ENCODE measurements at places on chromosomes 7 and 10.

- no peak for DNase-seq
Measured at GRCh38 chr10:95785942-95786669, 30.1 kb downstream of the ENTPD1 start.

DNA sequence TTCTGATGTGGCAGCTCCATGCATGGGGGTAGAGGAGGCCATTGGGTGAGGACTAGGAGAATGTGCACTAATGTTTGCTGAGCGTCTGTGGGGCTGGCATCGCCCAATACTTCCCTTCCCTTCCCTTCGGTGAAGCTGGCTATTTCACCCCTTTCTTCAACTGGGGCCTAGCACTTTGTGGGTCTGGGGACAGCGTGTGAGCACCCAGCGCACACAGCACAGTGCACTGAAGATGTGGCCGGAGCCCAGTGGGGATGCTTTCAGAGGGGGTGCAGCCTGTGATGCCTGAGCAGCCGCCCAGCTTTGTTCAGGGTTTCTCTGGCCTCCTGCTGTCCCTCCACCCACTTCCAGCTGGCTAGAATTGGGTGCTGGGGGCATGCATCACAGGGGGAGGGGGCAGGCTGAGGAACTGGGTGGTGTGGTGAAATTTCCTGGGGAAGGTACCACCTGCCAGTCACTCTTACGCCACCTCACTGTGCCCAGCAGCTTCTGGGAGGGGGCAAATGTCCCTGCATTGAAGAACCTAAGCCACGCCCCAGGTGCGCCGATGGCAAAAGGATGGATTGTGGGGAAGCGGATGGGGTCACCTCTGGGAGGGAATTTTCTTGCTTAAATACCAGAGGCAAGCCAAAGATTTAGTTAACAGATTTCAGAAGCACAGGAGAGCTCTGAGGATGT lies 45.5 kb downstream of the CLEC2L start:
- no peak for DNase-seq

GRCh38 chr7:72335561-72336381 lies 76.4 kb downstream of the CALN1 start:
- DNase-seq: no peak

- peak; percentile 34 for DNase-seq
Measured at GRCh38 chr7:10888861-10889260, 84.8 kb upstream of the PHF14 start.

DNA sequence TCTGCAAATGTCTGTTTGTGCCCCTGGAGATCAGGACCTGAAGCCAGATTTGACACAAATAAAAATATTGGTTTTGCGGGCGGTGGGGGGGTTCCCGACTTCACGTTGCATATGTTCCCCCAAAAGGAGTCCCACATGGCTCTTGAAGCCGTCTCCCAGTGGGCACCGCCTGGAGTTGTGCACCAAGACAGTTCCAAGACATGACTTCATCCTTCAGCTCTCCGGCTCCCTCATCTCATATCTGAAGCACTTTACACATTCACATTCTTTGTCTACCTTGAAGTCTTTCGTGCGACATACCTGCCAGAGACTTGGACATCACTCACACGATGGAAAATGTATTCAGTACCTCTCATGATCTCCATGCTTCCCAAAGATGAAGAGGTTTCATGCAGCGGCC lies 362.8 kb upstream of the FOXK1 start:
- no peak for DNase-seq

DNA sequence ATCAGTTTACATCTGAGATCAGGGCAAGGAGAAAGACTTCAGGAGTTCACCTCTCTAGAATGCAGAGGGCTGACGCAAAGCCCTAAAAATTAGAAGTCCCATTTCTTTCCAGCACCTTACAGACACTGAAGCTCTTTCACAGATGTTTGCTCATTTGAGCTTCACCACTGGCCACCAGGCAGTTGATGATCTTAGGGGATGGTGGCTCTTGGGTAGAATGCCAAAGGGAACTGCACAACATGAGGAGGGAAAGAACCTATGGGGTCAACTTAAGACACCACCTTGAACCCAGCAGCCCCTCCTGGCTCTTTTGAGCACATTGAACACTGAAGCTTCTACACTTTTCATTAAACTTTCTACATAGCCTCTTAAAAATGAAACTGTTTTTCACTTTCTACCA lies 390.3 kb upstream of the CELF2 start:
- no peak for DNase-seq

GRCh38 chr10:102310361-102311024 lies 65.2 kb downstream of the GBF1 start:
- no peak for DNase-seq

- no peak for DNase-seq
Measured at GRCh38 chr10:22427101-22427500, 81.8 kb downstream of the SPAG6 start.

DNA sequence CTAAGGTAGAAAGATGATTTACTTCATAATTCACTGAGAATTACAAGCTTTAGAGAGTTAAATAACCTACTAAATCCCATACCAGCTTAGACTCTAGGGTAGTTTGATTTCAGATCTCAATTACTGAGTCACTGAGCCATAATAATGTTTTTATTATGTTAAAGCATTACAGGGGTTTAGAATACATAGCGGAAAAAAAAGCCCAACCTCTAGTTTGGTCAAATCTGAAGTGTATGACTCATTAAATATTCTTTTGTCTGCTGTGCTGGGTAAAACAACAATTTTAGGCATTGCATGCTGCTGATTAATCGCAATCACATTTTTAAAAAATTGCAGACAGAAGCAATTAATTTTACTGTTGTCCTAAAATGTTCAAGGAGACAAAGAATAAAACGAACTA lies 48.5 kb downstream of the MALRD1 start:
- no peak for DNase-seq

DNA sequence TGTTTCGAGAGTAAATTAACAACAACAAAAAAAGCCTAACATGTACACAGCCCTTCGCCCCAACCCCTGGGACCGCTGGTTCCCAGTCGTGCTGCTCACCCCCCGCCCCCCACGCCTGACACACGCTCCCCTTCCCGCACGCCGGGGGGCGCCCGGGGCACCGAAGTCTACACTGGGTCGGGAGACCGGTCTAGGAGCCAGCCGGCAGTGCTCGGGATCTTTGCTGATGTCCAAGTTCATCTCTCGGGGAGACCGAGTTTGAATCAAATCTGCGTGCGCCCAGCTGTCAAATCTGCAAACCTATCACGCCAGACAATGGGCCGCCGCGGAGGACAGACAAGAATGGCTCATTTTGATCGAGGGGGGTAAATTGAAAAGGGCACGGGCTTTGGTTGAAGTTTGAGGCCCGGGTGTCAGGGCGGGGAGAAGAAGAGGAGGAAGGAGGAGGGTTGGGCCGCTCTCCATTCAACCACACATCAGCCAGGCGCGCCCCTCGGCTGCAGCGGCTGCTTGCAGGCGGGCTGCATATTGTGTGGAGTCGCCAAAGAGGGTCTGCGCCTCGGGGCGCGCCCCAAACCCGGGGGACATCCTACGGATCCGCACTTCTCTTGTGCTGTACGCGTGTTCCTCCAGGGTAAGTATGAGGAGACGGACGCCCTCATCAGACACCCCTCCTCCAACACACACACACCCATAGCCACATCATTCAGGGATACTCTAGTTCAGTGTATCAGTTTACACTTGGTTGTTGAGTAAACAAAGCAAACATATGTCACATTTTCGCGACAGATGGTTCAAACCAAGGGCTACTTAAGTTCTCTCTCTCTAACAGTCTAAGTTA lies 1.3 kb upstream of the GFRA1 start:
- DNase-seq: no peak

DNA sequence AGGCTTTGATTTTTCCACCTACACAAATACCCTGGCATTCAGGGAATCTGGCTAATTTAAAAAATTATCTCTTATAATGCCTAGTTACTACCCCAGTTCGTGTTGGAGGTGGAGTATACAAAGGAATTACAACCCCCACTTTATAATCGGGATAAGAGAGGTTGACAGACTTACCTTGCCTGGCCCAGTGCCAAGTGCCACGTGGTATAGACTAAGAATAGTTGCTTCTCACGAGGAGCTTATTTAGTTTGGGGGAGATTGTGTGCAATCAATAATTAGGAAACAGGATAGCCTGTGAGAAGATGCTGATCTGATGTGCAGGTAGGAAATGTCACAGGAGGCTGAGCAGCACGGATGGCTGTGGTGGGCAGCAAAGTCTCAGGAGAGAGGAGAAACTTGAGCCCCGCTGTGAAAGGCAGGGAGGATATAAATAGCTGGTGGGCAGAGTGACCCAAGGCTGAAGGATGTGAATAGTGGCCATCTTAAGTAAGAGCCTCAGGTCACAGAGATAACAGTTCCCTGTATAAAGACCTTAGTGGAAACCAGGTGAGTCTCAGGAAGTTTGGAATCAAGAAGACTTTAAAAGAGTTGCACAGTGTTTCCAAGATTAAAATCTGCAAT lies 11.3 kb upstream of the ATXN7L1 start:
- no peak for DNase-seq

GRCh38 chr10:59958882-59959281 lies 52.5 kb upstream of the CCDC6 start:
- DNase-seq: no peak

GRCh38 chr7:140672382-140673062 lies at the start of gene ADCK2:
TSS of gene ADCK2 (plus strand) at chr7:140672945. CDS start at chr7:140673331, 386 bp downstream.
- no peak for DNase-seq

GRCh38 chr10:59655309-59655708 lies 54.3 kb downstream of the SLC16A9 start:
- no peak for DNase-seq

GRCh38 chr7:3464900-3465622 lies 164.0 kb downstream of the SDK1 start:
- peak; percentile 25 for DNase-seq

- no peak for DNase-seq
Measured at GRCh38 chr7:136925556-136925955, 57.1 kb downstream of the CHRM2 start.

DNA sequence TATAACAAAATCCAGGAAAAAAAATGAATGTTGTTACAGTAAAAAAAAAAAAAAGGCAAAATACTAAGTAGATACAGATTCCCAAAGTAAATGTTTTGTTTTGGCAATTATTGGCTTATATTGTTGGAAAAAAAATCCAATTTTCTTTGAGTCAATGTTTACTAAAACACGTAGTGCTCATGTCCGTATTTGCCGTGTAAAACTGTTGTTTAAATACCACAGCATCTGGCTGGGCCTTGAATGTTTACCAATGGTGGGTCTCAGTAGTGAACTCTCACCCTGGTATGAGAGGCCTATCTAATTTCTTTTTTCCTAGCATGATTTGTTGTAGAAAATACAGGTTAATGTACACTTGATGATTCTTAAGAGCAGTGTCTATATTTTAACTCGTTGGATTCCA lies 41.4 kb upstream of the SLC26A5 start:
- DNase-seq: no peak

- DNase-seq: no peak
Measured at GRCh38 chr10:75654171-75654771, 222.8 kb downstream of the LRMDA start.

DNA sequence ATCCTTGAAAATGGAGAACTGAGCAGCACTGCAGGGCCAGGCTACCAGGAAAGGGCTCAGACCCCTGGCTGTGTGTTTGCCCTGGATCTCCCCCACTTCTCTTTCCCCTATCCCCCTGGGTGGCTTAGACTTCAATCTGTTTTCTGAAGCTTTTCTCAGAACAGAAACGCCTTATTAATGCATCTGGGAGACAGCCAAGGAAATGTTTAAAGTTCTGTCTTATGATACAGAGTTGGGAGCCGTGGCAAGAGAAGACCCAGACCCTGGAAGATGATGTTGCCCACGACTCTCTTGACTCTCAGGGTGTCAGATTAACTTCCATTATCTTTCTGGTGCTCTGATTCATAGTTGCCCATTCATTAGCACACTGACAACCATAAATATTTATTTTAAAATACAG lies 107.1 kb downstream of the EBLN1 start:
- DNase-seq: no peak

GRCh38 chr10:11282156-11282555 lies 264.5 kb downstream of the CELF2 start:
- DNase-seq: no peak

GRCh38 chr10:119625570-119626280 lies 25.5 kb upstream of the BAG3 start:
- no peak for DNase-seq

- DNase-seq: no peak
Measured at GRCh38 chr7:5276611-5277010, 6.1 kb upstream of the SLC29A4 start.

GRCh38 chr10:21197838-21198237 lies 300.7 kb upstream of the NEBL start:
- no peak for DNase-seq

DNA sequence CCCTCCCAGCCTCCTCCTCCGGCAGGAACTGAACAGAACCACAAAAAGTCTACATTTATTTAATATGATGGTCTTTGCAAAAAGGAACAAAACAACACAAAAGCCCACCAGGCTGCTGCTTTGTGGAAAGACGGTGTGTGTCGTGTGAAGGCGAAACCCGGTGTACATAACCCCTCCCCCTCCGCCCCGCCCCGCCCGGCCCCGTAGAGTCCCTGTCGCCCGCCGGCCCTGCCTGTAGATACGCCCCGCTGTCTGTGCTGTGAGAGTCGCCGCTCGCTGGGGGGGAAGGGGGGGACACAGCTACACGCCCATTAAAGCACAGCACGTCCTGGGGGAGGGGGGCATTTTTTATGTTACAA lies 83.3 kb downstream of the PAX2 start:
- DNase-seq: peak; percentile 46

DNA sequence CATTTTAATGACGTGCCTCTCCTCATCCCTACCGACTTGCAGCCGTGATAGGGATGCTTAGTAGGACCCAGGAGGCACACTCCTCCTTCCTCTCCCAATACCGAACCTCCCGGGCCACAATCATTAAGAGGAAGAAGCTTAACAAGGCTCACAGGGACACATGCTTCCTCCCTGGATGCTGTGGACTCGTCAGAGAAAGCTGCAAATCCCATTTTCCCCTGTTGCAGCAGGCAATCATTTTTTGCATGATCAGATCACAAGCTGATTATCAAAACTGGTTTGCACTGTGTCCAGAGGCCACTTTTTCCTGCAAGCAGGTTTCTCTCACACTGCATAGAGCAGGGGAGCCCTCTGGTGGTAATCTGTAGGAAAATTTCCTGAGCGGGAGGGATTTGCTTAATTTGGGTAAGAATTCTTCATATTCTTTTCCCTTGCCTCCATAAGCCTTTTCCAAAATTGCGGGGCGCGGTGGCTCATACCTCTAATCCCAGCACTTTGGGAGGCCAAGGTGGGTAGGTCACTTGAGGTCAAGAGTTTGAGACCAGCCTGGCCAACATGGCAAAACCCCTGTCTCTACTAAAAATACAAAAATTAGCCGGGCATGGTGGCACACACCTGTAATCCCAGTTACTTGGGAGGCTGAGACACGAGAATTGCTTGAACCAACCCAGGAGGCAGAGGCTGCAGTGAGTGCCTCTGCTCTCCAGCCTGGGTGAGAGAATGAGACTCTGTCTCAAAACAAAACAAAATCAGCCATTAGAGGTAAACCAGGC lies 16.1 kb upstream of the LAMB4 start:
- DNase-seq: peak; percentile 67

- no peak for DNase-seq
Measured at GRCh38 chr10:69897432-69897831, 95.7 kb downstream of the COL13A1 start.
